ENCODE measurements at places on chromosomes 4 and X. TPM values are rescaled to one million over a fixed set of nuclear protein-coding genes. Genes with fewer than 3 reads are reported as not detected.

Gene VSIG1
- total RNA-seq: 16.2 TPM

Gene TRIM61
- 1.9 TPM for total RNA-seq

Gene VCX3A
- total RNA-seq: not detected

Gene TACC3
- total RNA-seq: 203 TPM

Gene ATP1B4
- not detected for total RNA-seq

Gene ADGRG4
- total RNA-seq: not detected

Gene MTTP
- total RNA-seq: not detected

Gene IL3RA
- 7.9 TPM for total RNA-seq

Gene PDE5A
- total RNA-seq: 0.48 TPM

Data from activated naive CD4-positive, alpha-beta T cell treated with anti-CD3 and anti-CD28 coated beads, Interleukin-2, amount 10 ng/mL, durations not matched to agents 5 hours and 36 hours (primary cell).